ENCODE measurements at places on chromosomes 12 and 14. TPM values are rescaled to one million over a fixed set of nuclear protein-coding genes. Genes with fewer than 3 reads are reported as not detected.

The ATXN7L3B gene
- 22.0 TPM for total RNA-seq

The SARNP gene
- 61.4 TPM for total RNA-seq

- DNase-seq = no peak
- H3K4me3 ChIP-seq = no peak overlapping the region
- H3K36me3 ChIP-seq = peaks cover 60% of the 10 kb centered on the region
Measured at GRCh38 chr14:64417771-64418125, 29.6 kb downstream of the MTHFD1 start.

DNA sequence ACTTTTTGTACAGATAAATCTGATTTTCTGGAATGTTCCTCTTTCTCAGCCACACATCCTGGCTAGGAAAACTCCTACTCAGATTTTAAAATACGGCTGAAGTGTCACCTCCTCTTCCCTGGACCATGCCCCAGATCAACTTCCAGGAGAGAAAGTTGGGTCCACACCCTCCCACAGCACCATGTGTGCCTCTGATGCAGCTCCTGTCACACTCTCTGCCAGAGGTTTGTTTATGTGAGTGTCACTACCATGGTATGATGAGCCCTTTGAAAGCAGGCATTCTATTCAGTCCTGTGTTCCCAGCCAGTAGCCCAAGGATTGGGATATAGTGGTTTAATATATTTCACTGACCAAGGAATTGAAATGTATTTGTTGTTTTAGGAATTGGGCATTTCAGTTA, 287.2 kb upstream of the ATP2B1 start:
- H3K36me3 ChIP-seq = no peaks in the 10 kb centered on the region
- H3K4me1 ChIP-seq = no peaks in the 10 kb centered on the region
- no peaks in the 10 kb centered on the region for H3K27me3 ChIP-seq
- no peak overlapping the region for H3K27ac ChIP-seq

The PTPN21 gene
- 22.4 TPM for total RNA-seq

- H3K4me1 ChIP-seq = no peaks in the 10 kb centered on the region
- peaks cover 42% of the 10 kb centered on the region for H3K36me3 ChIP-seq
- DNase-seq = no peak
- H3K27ac ChIP-seq = no peak overlapping the region
- H3K4me3 ChIP-seq = no peak overlapping the region
Measured at GRCh38 chr14:21467616-21468015, 9.1 kb downstream of the RAB2B start.
